ENCODE measurements at places on chromosomes 3 and 15.

GRCh38 chr15:69515508-69515907 lies 62.9 kb downstream of the RPLP1 start:
- no peak for DNase-seq

GRCh38 chr3:117084277-117084676 lies 374.7 kb downstream of the TUSC7 start:
- no peak for DNase-seq

DNA sequence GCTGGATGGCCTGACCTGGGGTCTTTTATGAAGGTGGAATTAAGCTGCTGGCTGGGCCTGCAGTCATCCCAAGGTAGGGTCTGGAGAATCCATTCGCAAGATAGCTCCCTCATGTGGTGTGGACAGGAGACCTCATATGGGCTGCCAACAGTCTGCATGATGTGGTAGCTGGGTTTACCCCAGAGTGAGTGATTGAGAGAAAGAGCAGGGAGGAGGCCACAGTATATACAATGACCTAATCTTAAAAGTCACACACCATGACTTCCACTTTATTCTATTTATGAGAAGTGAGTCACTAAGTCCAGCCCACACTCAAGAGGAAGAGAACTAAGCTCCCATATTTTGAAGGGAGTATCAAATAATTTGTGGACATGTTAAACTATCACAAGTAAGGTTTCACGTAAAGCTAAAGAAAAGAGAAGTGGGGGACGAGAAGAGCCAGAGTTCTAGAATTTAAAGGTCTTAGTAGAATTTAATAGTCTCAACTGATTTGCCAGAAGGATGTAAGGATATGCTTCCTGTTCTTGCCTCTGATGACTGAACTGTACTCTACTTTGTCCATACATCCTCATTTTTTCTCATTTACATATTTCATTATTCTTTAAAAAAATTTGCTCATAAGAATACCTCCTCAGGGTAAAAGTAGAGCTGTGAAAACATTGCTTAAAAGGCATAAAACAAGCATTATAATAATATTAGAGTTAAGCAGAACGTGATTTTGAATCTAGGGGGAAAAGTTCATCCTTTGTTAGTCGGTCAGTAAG lies 184.4 kb downstream of the PEX5L start:
- DNase-seq: no peak

- DNase-seq: no peak
Observed at GRCh38 chr3:197520311-197521276, 35.2 kb downstream of the BDH1 start.

DNA sequence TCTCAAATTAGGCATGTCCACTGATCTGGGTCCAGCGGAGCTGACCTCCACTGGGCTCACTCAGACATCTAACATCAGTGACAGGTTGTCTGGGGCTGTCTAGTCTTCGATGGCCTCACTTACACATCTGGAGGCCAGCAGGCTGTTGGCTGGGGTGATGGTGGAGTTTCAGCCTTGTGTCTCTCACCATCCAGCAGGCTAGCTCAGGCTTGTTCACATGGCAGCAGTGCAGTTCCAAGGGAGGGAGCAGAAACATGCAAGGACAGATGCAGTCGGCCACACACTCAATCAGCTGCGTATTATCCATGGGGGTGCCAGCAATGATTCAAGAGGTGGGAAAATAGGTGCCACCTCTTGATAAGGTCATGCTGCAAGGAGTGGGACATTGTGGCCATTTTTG lies 292.5 kb downstream of the SHQ1 start:
- no peak for DNase-seq

GRCh38 chr15:60093273-60094067 lies 89.4 kb downstream of the FOXB1 start:
- no peak for DNase-seq

DNA sequence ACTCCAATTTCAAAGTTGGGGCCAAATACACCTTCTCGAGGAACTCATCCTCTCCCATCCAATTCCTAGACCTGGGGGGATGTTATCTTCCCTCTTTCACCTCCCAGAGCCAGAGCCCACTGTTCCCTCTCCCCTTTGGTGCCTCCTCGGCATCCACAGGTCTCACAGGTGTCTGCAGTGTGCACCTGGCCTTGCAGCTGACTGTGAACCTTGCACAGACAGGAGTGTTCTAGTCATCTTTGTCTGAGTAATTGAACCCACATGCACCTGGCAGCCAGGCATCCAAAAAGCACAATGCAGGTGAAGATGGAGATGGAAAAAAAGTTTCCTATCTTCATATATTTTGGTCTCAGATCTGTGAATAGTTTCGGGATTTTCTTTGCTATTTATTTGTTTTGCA lies 30.8 kb downstream of the PCOLCE2 start:
- DNase-seq: no peak

Measured in NCI-H1436 (cell line).